Right ventricle myocardium superior (tissue), 1 donor: ENCODE measurements at places on chromosomes 2 and 18. TPM values are rescaled to one million over a fixed set of nuclear protein-coding genes. Genes with fewer than 3 reads are reported as not detected.

Gene DHRS9
- 1.3 TPM for total RNA-seq

Gene KIF1A
- 0.65 TPM for total RNA-seq

Gene MOGAT1
- total RNA-seq = 0.65 TPM

Gene CNDP1
- not detected for total RNA-seq

Gene ANO7
- 0.35 TPM for total RNA-seq

Gene PLA2R1
- 3.0 TPM for total RNA-seq

Gene EVA1A
- total RNA-seq = 0.97 TPM

Gene DGUOK
- total RNA-seq = 17.7 TPM

Gene MPP4
- not detected for total RNA-seq

Gene WDR35
- total RNA-seq = 4.2 TPM

Gene DAW1
- total RNA-seq = 0.13 TPM

Gene HOXD9
- not detected for total RNA-seq

Gene TFCP2L1
- total RNA-seq = 0.19 TPM

Gene COL4A3
- total RNA-seq = 5.8 TPM

Gene RESP18
- not detected for total RNA-seq

Gene HJURP
- 0.40 TPM for total RNA-seq

Gene ARPC2
- total RNA-seq = 123 TPM

Gene SELENOI
- 11.4 TPM for total RNA-seq

Gene PRKAG3
- not detected for total RNA-seq

Gene ALK
- 0.16 TPM for total RNA-seq

Gene DARS1
- 62.8 TPM for total RNA-seq

Gene CD207
- total RNA-seq = not detected

Gene LIMS2
- 237 TPM for total RNA-seq

Gene ITGB6
- 2.9 TPM for total RNA-seq

Gene RGPD3
- 0.08 TPM for total RNA-seq

Gene FAM136A
- total RNA-seq = 23.3 TPM

Gene DNAJC5G
- 2.3 TPM for total RNA-seq

Gene C1GALT1C1L
- 1.1 TPM for total RNA-seq

Gene AQP4
- total RNA-seq = 18.9 TPM

Gene C2orf74
- total RNA-seq = 30.7 TPM

Gene CHRND
- not detected for total RNA-seq

Gene SERPINB13
- not detected for total RNA-seq

Gene NCK2
- total RNA-seq = 32.3 TPM

Gene SKOR2
- total RNA-seq = not detected

Gene NMS
- not detected for total RNA-seq

Gene METTL5
- total RNA-seq = 69.1 TPM

Gene ESPNL
- not detected for total RNA-seq
